ENCODE measurements at places on chromosomes 2 and 18. TPM values are rescaled to one million over a fixed set of nuclear protein-coding genes. Genes with fewer than 3 reads are reported as not detected.

The CRYBA2 gene
- not detected for total RNA-seq

DNA sequence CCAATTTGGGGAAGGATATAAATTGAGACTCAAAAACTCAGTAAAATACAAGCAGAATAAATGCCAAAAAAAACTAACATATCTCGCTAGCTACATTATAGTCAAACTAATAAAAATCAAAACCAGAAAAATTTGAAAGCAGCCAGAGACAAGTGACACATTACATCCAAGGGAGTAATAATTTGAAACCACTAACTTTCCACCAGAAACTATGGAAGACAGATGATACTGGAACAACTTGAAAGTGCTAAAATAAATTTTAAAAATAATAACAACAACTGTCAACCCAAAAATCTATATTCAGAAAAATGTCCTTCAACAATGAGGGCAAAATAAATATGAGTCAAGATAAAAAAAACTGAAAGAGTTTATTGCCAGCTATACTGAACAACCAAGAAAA is 110.7 kb downstream of the EVA1A start:
- H3K27me3 ChIP-seq = no peaks in the 10 kb centered on the region
- DNase-seq = no peak
- H3K27ac ChIP-seq = no peak overlapping the region
- no peak overlapping the region for H3K4me3 ChIP-seq

- no peak overlapping the region for H3K4me3 ChIP-seq
- no peaks in the 10 kb centered on the region for H3K27me3 ChIP-seq
- H3K36me3 ChIP-seq = no peaks in the 10 kb centered on the region
- DNase-seq = no peak
Measured at GRCh38 chr2:610491-610890, 66.7 kb downstream of the TMEM18 start.

GRCh38 chr2:197113275-197113711 is 186.8 kb upstream of the PGAP1 start:
- H3K36me3 ChIP-seq = no peaks in the 10 kb centered on the region
- H3K4me3 ChIP-seq = no peak overlapping the region
- no peak for DNase-seq
- no peak overlapping the region for H3K27ac ChIP-seq
- no peaks in the 10 kb centered on the region for H3K4me1 ChIP-seq

- H3K27me3 ChIP-seq = no peaks in the 10 kb centered on the region
- no peaks in the 10 kb centered on the region for H3K36me3 ChIP-seq
- H3K4me3 ChIP-seq = no peak overlapping the region
- H3K4me1 ChIP-seq = no peaks in the 10 kb centered on the region
- no peak overlapping the region for H3K27ac ChIP-seq
Measured at GRCh38 chr2:176692533-176692932, 423.3 kb downstream of the MTX2 start.

The GFPT1 gene
- 75.5 TPM for total RNA-seq

The CHST10 gene
- total RNA-seq = 24.4 TPM

All from WTC11 (cell line).